ENCODE measurements at places on chromosomes 11 and 22. TPM values are rescaled to one million over a fixed set of nuclear protein-coding genes. Genes with fewer than 3 reads are reported as not detected.

DNA sequence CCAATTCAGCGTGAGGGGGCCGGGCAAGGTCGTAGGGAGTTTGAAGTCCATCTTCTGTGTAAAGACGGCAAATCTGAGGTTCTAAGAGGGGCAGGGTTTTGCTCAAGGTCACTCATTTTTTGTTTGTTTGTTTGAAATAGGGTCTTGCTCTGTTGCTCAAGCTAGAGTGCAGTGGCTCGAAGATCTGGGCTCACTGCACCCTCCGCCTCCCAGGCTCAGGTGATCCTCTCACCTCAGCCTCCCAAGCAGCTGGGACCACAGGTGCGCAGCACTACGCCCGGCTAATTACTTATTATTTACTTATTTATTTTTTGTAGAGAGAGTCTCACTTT is 355 bp upstream of the AP1B1 start:
- no peak for DNase-seq

DNA sequence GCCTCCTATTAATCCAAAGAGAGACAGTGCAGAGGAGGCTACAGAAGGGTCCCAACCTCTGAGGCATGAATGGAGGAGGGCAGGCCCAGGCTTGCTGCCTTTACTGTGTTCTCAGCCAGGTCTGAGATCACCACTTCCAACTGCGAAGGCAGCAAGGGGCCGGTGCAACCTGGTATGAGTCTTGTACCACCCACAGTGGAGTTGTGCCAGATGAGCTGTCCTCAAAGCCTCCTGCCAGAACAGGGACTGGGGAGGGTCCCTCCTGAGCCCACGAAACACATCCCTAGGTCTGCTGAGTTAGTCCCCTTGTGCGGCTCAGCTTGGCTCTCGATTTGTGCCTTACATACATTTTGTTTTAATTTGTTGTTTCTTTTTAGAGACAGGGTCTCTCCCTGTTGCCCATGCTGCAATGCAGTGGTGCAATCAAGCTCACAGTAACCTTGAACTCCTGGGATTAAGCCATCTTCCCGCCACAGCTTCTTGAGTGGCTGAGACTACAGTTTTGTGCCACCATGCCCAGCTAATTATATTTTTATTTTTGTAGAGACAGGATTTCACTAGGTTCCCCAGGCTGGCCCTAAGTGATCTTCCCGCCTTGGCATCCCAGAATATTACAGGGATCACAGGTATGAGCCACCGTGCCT is 9.3 kb downstream of the MIF start:
- DNase-seq = no peak

DNA sequence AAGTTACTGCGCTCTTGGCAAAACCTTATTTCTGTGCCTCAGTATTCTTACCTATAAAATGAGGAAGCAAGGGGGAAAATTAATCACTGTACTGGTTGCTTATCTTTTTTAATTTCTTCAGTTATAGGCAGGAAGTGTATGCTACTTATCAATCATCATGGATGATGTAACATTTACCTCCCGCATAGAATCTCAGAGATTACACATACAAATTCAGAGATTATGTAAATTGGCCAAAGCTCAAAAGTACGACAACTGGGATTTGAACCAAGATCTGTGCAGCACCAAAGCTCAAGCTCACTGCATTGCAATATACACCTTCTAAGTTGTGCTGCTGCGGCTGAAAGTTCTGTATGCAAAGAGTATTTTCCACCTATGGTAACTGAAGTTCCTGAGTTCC is 83.0 kb downstream of the PDHX start:
- no peak for DNase-seq

Gene RRP8
- total RNA-seq = 20.8 TPM

- DNase-seq = no peak
These were observed 258.5 kb upstream of the PDGFD start for GRCh38 chr11:104422324-104422944.

Gene FREY1
- total RNA-seq = 1.4 TPM

DNA sequence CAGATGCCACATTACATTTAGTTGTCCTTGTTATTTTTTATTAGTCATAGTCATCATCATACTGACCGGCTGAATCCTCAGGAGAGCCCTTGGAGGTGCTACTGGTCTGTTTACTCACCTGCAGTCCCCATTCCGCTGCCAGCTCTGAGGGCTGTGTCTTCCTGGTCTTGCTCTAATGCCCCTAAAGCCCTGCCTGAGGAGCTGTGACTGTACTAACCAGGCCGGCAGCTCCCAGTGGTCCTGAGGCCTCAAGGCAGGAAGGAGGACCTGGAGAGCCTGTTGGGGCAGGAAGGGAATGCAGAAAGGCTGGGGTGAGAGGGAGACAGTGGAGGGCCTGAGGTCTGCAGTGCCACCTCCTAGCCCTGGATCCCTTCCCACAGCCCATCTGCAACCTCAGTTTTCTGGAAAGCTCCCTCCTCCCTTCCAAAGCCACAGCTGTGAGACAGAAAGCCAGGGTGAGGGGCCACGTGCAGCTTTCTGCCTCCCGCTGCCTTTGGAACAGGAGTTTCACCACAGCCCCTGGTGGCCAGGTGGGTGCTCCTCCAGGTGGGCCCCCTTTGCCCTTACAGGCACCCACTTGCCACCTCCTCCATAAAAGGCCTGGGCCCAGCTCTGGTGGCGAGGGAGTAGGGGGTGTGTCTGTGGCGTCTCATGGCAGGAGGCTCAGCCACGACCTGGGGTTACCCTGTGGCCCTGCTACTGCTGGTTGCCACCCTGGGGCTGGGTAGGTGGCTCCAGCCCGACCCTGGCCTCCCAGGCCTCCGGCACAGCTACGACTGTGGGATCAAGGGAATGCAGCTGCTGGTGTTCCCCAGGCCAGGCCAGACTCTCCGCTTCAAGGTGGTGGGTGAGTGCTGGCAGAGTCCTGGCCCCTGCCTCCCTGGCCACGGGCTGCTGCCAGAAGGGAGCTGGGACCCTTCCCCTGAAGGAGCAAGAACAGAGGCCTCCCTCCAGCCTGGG is at the start of gene ZP1:
ZP1 (plus strand) TSS at position 632 of the 960 bp plus-strand sequence; CDS start at position 652, 20 bp downstream.
- DNase-seq = peak; percentile 71

GRCh38 chr22:35135165-35135564 is 69.2 kb downstream of the ISX start:
- DNase-seq = no peak

- DNase-seq = no peak
These were observed 6.2 kb downstream of the DNAJB13 start for GRCh38 chr11:73956876-73957653.

Gene C11orf86
- total RNA-seq = 0.64 TPM

DNA sequence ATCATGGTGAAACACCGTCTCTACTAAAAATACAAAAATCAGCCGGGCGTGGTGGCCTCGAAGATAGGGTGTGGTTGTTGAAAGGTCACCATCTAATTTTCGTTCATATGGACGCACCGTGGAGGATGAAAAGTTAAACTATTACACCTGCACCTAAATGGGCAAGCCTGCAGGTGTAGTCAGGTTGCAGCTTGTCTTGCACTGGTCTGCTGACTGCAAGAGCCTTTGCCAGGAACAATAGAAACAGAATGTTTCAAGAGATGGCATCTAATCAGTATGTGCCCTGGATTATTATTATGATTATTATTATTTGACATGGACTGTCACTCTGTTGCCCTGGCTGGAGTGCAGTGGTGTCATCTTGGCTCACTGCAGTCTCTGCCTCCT is 908 bp downstream of the NADSYN1 start:
- DNase-seq = no peak

DNA sequence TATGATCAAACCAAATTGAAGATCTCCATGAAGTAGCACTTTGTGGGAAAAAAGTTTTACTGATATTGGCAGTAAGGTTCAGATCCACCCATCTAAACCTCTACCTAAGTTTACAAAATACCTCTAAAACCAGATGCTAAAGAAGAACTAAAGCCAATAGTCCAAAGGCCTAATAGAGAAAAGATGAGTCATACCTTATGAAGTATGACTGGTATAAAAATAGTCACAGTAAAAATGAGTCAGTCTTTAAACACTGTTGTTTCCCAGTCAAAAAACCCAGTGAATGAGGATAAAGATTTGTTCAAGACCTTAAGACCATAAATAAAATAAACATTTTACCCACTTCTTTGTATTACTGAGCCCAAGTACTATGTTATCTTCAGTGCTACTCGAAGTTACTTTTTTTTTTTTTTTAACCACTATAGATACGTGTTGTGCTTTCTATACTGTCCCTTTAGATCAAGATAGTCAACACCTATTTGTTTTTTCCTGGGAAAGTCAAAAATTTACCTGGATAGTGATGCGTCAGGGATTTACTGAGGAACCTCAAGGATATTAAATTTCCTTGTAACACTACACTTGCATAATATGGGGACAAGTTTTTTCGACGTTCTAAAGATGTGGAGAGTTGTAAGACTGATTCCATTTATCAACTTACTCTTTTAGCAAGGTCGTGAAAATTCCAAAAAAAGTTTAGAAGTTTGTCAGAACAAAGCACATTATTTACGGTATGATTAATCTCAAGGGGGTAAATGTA is 87.3 kb downstream of the CCDC73 start:
- no peak for DNase-seq

DNA sequence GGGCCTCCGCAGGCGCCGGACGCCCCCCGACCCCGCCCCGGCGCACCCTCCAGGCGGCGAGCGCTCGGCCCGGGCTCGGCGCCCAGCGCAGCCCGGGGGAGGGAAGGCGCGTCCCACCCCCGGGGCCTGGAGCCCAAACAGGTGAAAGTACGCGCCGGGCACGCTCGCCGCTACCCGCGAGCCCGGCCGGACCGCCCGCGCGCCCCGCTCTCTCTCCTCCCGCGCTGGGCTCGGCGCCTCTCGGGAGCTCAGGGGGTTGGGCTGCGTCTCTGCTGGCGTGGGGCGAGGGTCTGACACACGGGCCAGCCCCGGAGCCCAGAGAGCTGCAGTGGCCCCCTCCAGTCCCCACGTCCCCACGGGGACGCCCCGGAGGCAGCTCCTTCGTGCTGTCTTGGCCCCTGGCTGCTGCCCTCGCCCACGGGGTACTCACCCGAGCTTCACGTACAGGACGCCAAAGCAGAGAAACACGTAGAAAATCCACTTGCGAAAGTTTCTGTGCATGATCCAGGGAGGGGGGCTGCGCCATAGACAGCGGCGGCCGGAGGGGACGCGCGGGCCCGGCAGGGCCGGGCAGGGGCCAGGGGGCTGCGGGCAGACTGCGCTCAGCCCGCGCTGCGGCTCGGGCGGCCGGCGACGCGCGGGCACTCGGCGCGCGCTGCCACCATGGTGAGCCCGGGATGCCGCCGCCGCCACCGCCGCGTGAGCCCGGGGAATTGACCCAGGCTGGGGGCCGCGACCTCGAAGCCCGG is 534 bp downstream of the WNT7B start:
- no peak for DNase-seq

GRCh38 chr11:31487848-31488247 is 21.6 kb downstream of the IMMP1L start:
- no peak for DNase-seq

Gene BATF2
- 2.1 TPM for total RNA-seq

DNA sequence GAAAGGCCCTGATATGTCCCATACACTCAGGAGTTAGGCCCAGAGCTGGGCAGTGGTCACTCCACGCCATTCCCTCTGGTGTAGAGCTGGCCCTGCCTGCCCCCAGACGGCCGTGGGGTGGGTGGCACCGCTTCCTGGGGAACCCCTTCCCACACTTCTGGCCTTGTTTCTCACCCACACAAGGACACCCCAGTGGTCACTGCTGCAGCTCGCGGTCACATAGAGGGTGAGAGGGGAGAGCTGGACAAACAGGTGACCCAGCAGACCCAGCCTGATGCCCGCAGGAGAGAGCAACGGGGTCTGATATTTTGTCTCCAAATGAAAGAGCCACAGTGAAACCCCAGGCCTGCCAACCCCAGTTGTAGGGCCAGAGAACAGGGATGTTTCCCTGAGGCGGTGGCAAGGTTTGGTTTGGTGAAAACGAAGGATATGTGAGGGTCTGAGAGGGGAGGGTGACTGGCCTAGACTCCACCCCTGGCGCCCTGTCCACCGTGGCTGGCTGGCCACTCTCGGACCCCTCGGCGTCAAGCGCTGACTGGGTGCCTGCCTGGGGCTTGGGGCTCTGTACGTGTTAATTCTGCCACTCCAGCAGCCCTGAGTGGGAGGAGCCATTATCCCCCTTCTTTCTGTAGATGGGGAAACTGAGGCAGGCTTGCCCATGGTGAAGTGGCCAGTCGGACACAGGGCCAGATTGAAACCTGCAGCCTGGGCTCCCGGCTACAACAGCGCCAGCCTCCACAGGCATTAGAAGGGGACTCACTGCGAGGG is 71.0 kb upstream of the PPARA start:
- DNase-seq = peak; percentile 82

GRCh38 chr11:14638561-14638960 is 5.0 kb upstream of the PDE3B start:
- no peak for DNase-seq

GRCh38 chr22:37377138-37377537 is 50.1 kb downstream of the ELFN2 start:
- no peak for DNase-seq

DNA sequence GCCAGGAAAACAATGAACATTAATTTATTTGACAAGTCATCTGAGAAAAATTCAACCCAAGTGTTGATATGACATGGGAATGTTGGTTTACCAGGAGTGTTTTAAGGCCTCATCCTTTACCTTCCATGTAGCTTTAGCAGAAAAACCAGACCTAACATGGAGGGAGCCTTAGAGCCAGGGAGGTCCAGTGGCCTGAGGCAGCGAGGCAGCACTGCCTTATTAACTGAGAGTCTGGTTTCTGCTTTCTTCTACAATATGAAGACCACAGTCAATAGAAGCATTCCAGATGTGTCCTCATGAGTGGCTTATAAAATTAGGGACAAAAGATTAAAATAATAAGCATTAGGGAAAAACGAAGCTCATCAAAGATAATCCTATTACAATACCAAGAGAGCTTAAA is 61.5 kb downstream of the DKK3 start:
- DNase-seq = no peak

Gene MYH9
- total RNA-seq = 673 TPM

DNA sequence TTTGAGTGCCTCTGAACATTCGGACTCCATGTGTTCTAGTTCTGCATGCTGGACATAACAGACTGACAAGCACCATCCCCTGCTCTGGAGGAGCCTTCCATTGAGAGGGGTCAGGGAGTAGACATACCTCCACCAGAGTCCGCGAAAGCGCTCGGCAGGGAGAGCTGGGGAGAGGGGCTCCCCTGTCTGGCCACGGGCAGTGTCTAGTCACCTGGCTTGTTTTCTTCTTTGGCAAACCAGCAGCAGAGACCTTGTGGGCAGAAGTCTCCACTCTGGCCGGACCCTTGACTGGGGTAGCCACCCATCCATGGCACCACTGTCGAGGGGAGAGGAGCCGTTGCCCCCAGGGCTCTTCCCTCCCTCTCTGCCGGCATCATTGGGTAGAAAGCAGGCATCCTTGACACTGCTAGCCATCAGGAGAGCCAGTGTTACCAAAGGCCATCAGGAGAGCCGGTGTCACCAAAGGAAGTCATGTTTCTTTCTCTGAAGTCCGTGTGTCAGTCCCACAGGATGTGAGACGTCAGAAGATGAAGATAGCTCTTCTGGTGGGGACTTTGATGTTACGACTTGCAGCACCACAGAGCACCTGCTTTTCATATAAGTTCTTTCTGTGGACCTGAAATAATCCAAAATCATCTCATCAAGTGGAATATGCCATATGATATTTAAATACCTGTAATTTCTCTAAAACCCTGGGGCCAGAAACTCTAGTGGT is 305.6 kb downstream of the TBC1D22A start:
- peak; percentile 76 for DNase-seq

- DNase-seq = no peak
These were observed 56.4 kb downstream of the UBASH3B start for GRCh38 chr11:122711831-122712381.

GRCh38 chr11:12245549-12246016 is 131.8 kb upstream of the PARVA start:
- DNase-seq = no peak

Data from mesenteric fat pad (tissue), 1 donor.